Tongue (tissue), 3 donors: ENCODE measurements at places on chromosomes 1 and 21.

DNA sequence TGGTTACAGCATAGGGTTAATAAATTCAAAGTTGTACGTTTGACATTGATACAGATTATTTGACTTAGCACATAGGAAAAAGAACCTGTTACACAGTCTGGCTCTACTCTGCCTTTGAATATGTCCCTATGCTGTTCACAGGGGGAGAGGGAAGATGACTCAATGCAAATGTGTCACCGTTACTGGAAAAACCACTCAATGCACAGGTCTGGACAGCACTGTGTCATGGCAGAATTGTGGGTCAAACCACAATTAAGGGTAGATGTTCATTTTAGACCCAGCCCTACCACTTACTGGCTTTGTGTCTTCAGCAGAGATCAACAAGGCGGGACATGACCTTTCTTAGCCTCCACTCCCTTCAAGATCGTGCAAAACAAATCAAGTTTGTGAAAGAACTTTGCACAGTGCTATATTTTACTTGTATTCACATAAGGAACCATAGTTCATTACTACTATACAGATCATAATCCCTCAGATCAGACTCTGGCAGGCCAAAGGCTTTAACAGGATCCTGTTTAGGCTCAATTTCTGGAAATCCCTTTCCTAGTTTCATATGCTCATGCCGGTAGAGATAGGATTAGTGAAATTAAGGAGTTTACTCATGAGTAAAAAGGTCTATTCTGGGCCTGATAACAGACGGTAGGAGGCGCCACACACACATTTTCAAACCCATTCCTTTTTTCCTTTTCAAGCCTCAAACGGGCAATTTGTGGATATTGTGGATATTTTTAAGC is 22.1 kb downstream of the EIF2D start:
- no peak for DNase-seq

GRCh38 chr1:248521856-248522255 is 14.0 kb downstream of the OR2G6 start:
- DNase-seq: no peak

DNA sequence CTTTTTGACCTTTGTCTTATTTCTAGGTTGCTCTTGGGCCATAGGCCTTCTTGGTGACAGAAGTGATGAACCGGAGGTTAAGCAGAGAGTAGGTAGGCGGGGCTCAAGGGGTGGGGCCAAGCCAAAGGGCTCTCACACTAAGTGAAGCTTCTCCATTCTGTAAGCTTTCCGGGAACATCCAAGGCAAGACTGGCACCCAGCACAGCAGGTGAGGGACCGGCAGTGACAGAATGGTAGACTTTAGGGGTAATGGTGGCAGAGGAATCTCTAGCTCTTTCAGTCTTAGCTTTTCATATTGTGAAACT is at the start of gene TNFAIP8L2:
TNFAIP8L2 (plus strand) TSS at position 135 of the 305 bp plus-strand sequence. CDS start 2,049 bp downstream, outside the sequence.
- no peak for DNase-seq

- no peak for DNase-seq
Observed at GRCh38 chr1:53275566-53275965, 37.2 kb upstream of the MAGOH start.

- DNase-seq: no peak
Observed at GRCh38 chr1:116940814-116941599, 31.3 kb downstream of the PTGFRN start.

- DNase-seq: no peak
Observed at GRCh38 chr1:41730806-41731205, 187.9 kb downstream of the HIVEP3 start.

GRCh38 chr1:101929343-101929742 is 67.4 kb downstream of the OLFM3 start:
- DNase-seq: no peak

DNA sequence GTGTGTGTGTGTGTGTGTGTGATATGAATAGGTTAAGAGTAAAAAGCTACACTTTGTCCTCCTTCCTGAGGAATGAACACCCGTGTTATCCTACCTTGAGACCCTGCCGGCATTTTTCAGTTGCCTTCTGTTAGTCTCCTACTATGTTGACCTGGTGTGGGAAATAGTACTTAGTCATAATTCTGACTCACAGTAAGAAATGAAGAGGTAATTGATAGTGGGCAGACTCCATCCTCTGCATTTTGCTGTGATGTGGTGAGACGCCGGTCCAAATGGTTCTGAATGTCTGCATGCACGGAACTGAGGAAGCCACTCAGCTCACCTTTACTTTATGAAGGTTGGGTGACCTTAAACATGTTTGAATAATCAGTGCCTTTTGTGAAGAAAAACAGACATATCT is 12.6 kb downstream of the CD101 start:
- DNase-seq: no peak

GRCh38 chr1:16275591-16275990 is 38.6 kb upstream of the CPLANE2 start:
- DNase-seq: no peak

- DNase-seq: no peak
Observed at GRCh38 chr1:50877641-50878040, 82.4 kb downstream of the FAF1 start.

DNA sequence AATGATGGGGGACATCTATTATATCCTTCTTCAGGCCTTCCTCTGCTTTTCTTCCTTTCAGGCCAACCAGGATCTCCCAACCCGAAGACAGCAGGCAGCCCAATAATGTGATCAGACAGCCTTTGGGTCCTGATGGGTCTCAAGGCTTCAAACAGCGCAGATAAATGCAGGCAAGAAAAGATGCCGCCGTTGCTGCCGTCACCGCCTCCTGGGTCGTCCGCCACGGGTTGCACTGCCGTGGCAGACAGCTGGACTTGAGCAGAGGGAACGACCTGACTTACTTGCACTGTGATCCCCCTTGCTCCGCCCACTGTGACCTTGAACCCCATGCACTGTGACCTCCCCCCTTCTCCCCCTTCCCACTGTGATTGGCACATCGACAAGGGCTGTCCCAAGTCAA is 27.9 kb downstream of the SZRD1 start:
- no peak for DNase-seq

- DNase-seq: no peak
Observed at GRCh38 chr21:45042664-45043161, 31.7 kb upstream of the ADARB1 start.
